ENCODE measurements at places on chromosomes 16 and 17.

DNA sequence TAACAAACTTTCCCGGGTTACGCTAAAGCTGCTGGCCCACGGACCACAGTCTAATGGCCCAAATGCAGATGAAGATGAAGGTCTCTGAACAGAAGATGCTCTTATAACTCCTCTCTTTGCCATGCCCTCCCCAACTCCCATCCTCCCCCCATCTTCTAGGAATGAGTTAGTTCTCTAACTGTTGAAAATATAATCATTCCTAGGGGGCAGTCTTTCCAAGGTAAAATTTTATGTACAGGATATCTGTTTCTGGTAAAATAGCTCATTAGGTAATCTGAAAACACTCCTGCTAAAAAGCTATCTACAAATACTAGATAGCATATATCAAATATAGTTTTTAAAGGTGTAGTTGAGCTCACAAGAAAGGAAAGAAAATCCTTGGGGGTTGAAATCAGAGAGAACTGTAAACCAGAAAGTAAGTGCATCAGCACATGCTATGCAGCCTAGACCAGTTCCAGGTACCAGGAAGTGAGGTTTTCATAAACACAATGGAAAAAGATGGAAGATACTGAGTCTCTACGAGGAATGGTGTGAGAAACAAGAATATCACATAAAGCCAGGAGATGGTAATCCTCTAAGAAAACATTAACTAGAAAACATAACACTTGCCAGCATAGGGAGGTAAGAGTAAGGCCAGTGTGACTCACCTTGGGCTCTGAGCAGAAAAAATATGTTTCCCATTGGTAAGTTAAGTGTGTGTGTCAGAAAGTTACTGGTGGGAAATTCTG is 38.1 kb downstream of the CMC2 start:
- no peak for DNase-seq

DNA sequence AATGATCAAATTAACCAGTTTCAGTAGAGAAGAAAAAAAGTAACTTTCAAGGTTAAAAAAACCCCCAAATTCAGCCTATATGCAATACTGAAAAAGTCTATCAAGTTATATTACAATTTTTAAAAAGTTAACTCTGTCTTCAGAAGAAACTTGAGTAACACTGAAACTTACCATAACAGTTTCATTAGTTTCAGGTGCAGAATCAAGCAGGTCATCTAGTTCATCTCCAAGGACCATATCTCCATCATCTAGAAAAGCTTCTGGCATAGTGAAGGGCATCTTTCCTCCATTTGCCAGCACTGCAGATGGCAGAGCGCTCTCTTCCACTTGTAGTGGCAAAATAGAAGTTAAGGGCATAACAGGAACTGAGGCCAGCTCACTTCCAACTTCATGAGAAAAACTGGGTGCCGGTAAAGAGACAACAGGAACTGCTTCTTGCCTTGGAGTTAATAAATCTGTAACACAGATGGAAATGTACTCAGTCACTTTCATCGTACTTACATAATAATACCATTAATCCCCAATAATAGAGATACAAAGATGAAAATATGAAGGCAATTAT is 22.9 kb downstream of the ZC3H7A start:
- DNase-seq = no peak

DNA sequence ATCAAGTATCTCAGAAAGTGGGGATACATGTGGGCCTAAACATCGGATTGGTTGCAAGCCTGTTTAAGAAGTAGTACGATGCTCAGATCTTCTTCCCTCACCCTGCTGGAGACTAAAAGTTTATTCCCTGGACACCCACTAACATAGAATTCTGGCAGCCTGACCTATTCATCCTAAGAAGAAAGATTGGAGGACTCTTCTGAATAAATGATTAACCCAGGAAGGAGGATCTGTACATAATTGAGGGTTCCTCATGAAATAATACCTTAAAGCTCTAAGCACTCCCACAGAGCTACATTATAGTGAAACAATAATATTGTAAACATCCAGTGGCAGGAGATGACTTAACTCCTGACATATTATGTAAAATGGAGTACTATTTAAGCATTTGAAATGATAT is 111.7 kb downstream of the NLK start:
- DNase-seq = no peak

GRCh38 chr17:31136319-31136718 is 41.5 kb downstream of the NF1 start:
- no peak for DNase-seq

- DNase-seq = no peak
Observed at GRCh38 chr17:35337364-35337763, 36.1 kb downstream of the SLFN11 start.

DNA sequence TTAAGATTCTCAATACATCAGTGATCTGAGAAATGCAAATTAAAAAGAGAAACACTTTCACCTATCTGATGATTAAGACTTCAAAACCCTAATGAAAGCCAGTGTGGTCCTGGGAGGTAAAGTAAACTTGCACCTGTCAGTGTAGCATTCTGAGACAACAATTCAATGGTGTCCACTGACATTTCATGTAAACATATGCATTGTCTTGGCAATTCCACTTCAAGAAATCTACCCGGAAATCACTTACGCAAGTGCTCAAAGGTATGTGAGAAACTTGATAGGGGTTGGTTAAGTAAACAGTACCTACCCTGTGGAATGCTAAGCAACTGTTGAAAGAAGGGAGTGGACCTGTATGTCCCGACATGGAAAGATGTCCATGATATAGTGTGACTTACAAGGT is 2.1 kb downstream of the ST6GALNAC1 start:
- DNase-seq = no peak

DNA sequence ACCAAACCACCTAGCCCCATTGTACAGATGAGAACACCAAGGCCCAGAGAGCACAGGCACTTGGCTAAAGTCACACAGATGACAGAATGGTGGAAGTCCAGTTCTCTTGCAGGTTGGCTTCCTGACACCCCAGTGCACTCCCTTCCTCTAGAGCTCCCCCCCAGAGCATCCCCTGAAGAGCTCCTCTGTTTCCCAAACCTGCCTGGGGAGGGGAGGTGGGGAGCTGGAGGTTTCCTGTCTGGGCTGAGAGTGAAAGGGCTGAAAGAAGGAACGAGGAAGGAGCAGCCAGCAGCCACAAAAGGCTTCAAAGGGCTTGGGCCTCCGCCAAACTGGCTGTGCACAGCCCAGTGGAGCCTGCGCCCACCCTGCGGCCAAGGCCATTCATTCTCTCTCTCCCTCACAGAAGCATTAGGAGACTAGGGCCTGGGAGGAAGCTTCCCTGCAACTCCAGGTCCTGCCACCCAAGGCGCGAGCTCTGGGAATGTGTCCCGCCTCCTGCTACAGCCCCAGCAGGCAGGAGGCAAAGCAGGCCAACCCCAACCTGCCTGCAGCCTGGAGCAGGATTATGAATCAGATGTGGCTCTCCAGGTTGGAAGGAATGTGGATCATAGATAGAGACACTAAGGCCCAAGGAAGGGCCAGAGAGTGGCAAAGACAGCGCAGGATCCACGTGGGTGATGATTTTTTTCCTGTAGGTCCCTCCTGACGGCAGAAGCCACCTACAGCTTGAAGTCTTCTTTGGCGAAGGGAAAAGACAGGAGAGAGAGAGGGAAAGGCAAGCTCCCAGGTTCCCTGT is 913 bp downstream of the SLC13A5 start:
- peak; percentile 36 for DNase-seq

DNA sequence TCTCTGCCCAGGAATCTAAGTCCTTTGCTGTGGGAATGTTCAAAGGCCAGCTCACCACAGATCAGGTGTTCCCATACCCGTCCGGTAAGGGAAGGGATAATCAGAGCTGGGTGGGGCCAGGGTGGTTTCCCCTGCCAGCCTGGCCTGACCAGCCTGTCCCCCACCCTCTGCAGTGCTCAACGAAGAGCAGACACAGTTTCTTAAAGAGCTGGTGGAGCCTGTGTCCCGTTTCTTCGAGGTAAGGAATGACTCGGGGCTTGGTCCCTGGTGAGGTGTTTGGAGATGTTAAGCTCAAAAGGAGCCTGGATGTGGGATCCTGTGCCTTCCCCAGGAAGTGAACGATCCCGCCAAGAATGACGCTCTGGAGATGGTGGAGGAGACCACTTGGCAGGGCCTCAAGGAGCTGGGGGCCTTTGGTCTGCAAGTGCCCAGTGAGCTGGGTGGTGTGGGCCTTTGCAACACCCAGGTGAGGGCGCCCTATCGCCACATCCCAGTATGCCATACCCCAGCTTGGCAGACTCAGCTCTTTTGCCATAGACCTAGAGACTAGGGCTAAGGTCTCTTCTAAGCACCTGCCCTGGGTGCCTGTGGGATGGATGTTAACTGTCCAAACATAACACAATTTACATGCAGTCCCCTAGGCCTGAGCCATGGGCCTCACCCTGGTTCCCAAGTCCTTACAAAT is 997 bp downstream of the ACADVL start:
- DNase-seq = no peak

GRCh38 chr16:56231-56927 is 2.8 kb downstream of the SNRNP25 start:
- DNase-seq = no peak

DNA sequence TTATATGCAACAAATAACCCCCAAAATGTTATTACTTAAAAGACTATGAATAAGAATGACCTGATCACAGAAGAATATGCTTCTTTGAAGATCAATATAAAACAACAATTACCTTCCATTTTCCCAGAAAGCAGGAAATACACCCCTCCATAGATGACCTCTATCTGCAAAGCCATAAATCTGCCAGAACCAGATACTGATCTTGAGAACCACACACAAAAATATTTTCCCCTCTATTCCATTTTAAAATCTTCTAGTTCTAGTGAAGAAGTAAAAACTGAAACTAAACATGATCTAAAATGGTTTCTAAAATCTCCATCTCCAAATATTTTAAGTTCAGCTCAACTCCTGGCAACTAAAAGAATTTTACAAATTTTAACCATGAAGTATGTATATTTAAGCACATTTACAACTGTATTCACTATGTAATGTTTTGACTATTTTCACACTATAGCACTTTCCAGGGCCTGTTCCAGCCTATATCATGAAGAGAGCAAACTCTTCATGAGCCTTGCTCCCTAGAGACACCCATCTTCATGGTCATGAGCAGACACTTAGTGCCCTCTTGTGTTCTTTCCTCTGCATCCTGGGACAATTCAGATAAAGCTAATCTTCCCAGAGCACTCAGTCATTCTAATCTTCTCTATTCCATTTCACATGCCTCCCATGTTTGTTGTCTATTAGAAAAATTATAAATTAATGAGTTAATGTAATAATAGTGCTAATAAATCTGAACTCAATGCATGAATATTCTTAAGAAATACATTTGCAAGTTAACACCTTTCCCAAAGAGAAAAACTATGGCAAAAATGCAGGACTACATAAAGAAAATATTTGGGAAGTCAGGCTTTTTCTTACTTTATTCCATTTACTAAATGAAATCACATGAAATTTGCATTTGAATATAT is 87.0 kb downstream of the HELZ start:
- no peak for DNase-seq

DNA sequence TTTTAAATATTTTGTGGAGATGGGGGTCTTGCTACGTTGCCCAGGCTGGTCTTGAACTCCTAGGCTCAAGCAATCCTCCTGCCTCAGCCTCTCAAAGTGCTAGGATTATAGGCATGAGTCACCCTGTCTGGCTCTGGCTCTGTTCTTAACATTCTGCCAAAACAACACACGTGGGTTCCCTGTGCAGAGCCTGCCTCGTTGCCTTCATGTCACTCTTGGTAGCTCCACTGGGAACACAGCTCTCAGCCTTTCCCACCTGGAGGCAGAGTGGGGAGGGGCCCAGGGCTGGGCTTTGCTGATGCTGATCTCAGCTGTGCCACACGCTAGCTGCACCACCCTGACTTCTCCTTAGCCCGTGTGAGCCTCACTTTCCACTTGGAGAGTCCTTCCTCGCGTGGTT is 19.3 kb downstream of the CRISPLD2 start:
- DNase-seq = no peak

DNA sequence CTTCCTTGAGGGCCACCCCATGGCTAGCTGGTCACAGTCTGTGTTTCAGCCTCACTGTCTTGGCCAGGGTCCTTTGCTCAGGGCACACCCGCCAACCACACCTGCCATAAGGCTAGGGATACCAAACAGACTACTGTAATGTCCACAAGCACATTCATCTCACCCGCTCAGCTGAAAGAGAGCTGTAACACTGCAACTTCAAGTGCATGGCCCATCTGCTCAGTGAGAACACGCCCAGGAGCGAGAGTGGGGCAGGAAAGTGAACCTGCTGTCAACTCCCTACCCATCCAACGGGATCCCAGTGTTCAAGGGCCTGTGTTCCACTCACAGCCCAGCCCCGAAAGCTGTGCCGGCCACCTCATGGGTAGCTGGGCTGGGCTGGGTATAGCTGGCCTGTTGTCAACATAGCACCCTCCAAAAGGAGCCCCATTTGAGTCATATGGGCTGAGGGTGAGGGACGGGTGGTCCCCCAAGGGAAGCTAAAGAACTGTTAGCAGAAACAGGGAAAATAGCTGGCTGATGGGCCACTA is 55.7 kb downstream of the SCNN1B start:
- DNase-seq = no peak

GRCh38 chr17:12667299-12667958 is 1.7 kb downstream of the MYOCD start:
- peak; percentile 51 for DNase-seq

GRCh38 chr17:68398691-68399637 is 58.3 kb downstream of the WIPI1 start:
- peak; percentile 46 for DNase-seq

- no peak for DNase-seq
Observed at GRCh38 chr17:67443931-67444595, 67.0 kb downstream of the PITPNC1 start.

DNA sequence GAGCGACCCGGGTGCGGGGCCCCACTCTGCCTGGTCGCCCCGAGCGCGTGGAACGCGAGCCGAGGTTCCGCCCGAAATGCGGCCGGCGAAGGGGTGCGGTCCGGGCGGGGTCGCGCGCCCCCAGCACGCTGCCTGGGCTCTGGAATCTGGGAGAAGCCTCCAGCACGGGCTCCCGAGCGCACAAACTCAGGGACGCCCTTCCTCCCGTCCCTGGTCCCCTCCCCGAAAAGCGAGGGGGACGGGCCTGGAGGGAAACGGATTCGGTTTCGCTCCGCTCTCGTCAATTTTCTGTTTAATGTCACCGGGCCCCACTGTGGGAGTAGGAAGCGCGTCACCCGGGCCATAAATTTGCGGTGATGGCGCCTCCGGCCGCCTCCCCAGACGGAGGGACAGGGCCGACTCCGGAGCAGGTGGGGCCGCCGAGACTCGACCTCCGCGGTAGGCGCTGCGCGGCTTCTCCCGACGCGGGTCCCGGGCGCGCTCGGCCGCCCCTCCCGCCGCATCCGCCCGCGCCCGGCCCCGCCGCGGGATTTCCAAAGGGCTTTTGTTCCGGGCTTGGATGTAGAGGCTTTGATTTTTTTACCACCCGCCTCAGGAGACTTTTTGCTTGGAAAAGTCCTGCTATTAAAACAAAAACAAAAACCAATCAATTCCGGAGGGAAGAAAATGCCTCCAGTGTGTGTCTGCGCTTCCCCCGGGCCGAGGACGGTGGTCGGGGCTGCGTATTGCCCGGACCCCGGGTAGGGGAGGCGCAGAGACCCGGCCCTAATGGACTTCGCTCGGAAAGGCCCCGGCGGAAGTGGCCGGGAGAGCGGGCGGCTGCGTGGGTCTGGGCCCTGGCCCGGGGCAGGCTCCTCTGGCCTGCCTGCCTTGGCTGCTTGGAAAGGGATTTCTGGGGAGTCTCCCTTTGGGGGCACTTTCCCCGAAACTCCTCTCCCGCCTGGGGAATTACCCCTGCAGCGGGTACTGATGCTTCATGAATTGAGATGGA is 7.9 kb upstream of the BAHCC1 start:
- no peak for DNase-seq
